Neural progenitor cell (in vitro differentiated cells): ENCODE measurements at places on chromosomes 1 and 21.
A peak's percentile ranks its signal among the peaks of the same experiment; 100 is the strongest.

DNA sequence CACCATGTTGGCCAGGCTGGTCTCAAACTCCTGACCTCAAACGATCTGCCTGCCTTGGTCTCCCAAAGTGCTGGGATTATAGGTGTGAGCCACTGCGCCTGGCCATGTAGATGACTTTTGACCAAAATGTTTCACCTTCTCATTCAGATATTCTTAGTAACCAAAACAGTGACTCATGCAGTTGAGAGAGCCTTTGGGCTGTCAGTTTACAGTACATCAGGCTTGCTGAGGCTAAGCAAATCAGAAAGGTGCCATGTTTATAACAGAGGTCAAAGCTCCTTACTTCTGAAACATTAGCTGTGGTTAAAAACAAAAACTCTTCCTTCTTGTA, 21.0 kb downstream of the CNIH4 start:
- DNase-seq: no peak

DNA sequence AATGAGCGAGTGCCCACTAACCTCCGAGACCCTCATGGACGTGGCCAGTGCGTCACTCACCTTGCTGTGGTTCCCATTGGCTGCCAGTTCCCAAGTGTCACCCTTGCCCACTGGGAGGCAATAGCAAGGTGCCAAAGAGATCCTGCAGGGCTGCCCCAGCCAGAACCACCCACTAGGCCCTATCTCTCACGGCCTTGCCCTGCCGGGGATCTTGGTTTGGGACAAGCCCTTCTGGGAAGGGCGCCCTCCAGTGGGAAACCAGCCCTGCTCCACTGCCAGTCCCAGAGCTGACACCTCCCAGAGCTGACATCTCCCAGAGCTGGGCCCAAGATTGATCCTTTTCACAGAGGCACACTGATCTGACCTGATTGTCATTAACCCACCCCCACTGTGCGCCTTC, 2.1 kb upstream of the SELENON start:
- DNase-seq: peak; percentile 76

DNA sequence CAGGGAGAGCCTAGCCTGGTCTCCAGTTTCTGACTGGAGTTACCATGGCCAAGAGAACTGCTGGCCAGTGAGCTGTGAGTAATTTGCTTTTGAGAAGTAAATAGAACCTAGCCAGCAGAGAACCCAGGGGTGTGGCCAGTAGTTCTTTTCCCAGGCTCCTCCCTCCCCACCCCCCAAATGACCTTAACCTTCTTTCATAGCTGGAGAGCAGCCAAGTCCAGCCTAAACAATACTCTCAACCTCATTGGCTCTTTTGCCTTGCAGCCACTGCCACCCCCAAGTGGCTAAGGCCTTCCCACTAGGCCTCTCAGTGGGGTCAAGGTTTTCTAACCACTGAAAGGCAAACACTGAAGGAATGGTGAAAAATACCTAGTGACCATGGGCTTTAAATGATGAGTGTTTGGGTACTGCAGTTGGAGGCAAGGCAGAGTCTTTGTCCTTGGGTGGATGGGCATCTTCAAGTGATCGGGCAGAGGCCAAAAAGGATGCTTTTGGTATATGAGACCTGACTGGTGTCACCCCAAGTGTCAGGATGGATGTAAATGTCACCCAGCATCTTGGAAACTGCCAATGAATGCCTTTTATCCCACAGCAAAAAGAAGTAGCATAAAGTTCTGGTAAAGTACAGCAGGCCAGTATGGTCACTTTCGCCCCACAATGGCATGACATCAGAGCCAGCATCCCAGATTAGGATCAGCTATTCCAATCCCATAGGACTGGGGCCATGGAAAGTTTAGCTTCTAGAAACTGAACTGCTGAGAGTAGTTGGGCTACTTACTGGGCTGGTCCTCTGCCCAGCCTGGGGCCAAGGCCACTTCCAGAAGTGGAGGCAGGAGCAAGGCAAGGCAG, 3.5 kb upstream of the PIGV start:
- peak; percentile 26 for DNase-seq

DNA sequence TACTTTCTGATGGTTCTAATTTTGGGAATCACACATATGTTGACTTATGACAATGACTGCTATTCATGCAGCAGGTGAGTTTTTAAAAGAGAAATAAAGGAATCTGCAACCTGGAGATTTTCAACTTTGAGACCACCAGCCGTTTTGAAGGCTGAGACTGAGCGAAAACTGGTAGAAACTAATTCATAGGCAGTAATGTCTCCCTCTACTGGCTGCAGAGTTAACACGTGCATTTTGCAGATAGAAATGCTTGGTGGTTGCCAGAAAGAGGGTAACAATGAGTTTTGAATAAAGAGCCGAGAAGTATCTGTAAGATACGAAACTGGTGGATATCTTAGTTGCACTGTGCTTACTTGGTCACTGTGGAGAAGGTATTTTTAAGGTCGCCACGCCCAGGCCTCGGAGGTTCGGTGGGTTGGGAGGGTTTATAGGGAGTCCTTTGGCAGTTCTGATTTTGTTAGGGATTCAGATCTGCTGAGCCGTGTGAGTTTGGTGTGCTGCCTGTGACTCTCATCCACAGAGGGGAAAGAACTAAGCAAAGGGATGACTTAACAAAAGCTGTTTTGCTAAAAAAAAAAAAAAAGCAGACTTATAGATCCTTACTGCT, 83.0 kb downstream of the RYR2 start:
- DNase-seq: peak; percentile 32

DNA sequence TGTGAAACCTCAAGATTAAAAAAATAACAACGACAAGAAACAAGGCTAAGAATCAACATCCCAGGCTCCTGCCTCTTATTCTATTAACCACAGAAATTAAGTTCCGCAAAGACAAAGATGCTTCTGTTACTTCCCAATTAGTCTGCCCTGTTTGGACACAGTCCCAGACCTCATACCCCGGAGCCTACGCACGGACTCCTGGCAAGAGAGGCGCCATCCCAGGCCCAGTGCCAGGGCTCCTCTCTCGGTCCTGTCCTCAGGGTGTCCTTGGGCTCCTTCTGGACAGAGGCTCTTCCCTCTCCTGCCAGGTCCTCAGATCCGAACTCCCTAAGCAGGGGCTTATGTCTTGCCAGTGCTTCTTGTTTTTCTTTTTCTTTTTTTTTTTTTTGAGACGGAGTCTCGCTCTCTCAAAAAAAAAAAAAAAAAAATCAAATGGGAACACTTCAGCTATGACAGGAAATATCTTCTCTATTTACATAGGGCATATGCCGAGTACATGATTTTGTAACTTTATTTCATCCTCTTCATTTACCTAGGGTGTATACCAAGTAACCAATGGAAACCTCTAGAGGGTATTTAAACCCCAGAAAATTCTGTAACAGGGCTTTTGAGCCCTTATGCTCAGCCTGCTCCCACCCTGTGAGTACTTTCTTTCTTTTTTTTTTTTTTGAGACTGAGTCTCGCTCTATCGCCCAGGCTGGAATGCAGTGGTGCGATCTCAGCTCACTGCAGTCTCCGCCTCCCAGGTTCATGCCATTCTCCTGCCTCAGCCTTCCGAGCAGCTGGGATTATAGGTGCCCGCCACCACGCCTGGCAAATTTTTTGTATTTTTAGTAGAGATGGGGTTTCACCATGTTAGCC, 11.7 kb upstream of the ENO1 start:
- no peak for DNase-seq

GRCh38 chr1:209389975-209390374, 193.5 kb upstream of the CAMK1G start:
- no peak for DNase-seq

GRCh38 chr1:183291802-183292514, 105.9 kb downstream of the LAMC2 start:
- DNase-seq: no peak
